ENCODE measurements at places on chromosomes 2 and 18. TPM values are rescaled to one million over a fixed set of nuclear protein-coding genes. Genes with fewer than 3 reads are reported as not detected.

DNA sequence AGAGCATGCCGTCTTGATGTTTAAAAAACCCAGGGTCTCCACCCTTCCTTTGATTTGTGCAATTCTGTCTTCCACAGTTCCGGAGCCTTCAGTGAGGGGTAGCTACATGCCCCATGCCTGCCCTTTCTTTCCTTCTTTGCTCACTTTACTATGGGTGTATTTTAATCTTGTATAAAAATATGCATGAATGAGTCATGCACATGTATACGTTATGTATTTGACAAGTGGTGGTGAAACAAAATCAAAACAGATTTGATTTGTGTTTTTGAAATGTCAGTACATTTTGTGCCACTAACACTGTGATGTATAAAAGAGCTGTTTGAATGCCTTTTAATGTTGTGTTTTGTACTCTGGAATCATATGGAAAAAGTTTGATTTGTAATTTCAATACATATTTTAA lies 126.5 kb downstream of the RNF144A start:
- DNase-seq = no peak

- no peak for DNase-seq
These were observed 202.3 kb downstream of the MYCN start for GRCh38 chr2:16142383-16143361.

- no peak for DNase-seq
These were observed 691.9 kb upstream of the TMEFF2 start for GRCh38 chr2:192886636-192887035.

GRCh38 chr18:25786758-25787157 lies 303.7 kb downstream of the SS18 start:
- DNase-seq = no peak

DNA sequence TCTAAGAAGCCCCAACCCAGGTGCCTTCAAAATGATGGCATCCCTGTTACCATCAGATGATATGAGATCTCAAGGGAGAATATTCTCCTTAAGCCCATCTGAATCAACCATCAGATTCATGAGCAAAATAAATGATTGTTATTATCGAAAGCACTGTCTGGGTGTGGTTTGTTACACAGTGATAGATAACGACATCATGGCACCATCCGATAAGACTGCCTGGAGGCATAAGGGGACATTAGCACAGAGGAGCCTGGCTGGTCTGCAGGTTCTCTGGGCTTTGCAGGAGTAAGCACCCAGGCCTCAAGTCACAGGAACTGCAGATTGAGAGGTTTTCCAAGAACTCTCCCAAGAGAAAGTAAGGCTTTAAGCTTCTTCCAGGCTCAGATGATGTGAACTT lies 15.6 kb downstream of the BMP10 start:
- DNase-seq = no peak

DNA sequence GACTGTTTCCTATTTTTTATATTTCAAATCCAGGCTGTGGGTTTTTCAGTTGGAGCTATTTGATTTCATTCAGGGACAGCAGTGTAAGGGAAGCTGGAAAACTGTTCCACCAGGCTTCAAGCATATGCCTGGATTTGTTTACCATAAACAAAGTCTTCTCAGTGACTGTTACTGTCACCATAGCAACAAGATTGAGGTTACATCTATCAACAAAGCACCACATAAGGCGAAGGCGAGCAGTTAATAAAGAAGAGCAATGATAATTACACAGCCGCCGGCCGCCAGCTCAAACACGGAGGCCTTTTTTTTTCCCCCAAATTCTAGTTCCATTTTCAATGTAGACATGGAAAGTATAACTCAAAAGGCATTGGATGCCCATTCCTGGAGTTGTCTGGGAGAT lies 553.7 kb upstream of the SYT4 start:
- no peak for DNase-seq

- DNase-seq = no peak
These were observed 49.1 kb downstream of the KCNIP3 start for GRCh38 chr2:95346231-95346737.

- DNase-seq = no peak
These were observed 147.2 kb downstream of the ASB1 start for GRCh38 chr2:238573916-238574315.

DNA sequence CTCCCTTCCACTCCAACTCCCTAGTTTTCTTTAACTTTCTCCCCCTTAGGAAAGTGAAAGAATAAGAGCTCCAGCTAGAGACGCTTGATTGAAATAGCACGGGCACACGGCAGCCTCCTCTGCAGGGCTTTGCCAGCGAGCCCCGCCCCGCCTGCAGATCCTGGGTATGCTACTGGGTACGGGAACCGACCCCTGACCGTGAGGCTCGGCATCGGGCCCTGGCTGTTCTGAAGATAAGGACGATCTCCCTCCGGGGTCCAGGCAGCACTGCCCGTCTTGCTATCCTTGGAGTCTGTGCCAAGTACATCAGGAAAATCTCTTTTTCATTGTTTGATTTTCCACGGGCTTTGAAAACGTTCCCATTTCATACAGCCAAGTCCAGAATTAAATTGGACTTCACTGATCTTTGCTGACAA lies 284.5 kb downstream of the MTX2 start:
- DNase-seq = peak; percentile 59

GRCh38 chr18:61352611-61353010 lies 19.4 kb downstream of the CDH20 start:
- no peak for DNase-seq

DNA sequence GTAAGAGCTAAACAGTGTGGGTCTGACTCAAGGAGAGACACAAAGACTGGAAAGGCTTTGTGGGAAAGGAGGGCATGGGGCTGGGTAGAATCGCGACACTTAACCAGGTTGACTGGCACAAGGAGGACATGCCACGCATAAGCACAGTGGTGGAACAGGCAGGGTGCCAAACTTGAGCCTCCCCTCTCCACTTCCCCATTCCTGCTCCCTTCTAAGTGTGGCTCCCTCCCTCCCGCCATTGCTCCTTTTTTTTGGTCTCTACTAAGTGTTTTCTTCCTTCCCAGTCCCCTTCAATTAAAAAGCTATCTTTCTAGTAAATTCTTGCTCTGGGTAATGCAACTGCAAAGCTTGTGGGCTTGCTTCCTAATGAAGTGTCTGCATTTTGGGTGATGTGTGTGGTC lies 40.3 kb upstream of the ZFP36L2 start:
- no peak for DNase-seq

- no peak for DNase-seq
These were observed 345.1 kb downstream of the DYSF start for GRCh38 chr2:71798266-71799012.

- DNase-seq = no peak
These were observed 20.1 kb upstream of the WIPF1 start for GRCh38 chr2:174617718-174618117.

GRCh38 chr2:43934567-43934966 lies 61.2 kb downstream of the LRPPRC start:
- no peak for DNase-seq

- DNase-seq = no peak
These were observed 118.3 kb downstream of the FMNL2 start for GRCh38 chr2:152453129-152453911.

DNA sequence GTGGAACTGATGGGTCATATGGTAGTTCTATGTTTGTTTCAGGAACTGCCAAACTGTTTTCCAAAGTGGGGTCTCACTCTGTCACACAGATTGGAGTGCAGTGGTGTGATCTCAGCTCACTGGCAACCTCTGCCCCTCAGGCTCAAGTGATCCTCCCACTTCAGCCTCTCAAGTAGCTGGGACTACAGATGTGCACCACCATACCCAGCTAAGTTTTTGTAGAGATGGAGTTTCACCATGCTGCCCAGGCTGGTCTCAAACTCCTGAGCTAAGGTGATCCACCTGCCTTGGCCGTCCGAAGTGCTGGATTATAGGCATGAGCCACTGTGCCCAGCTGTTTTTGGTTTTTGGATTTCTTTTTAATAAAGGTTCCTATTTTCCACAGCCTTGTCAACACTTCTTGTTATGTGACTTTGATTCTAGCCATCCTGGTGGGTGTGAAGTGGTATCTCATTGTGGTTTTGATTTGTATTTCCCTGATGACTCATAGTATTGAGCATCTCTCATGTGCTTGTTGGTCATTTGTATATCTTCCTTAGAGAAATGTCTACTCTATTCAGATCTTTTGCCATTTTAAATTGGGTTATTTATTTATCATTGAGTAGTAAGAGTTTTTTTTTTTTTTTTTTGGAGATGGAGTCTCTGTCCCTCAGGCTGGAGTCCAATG lies 22.8 kb downstream of the NPC1 start:
- DNase-seq = no peak

- DNase-seq = no peak
These were observed 28.4 kb downstream of the IMPA2 start for GRCh38 chr18:12009581-12010140.

GRCh38 chr2:190213441-190214335 lies 105.9 kb downstream of the HIBCH start:
- no peak for DNase-seq

The AFF3 gene
- polyA plus RNA-seq = 22.1 TPM

The PDCL3 gene
- polyA plus RNA-seq = 34.9 TPM

The KCTD1 gene
- polyA plus RNA-seq = 71.3 TPM

The NCKAP5 gene
- polyA plus RNA-seq = 9.2 TPM

The ASB18 gene
- polyA plus RNA-seq = 0.04 TPM

The COL3A1 gene
- polyA plus RNA-seq = 850 TPM

The POTEI gene
- polyA plus RNA-seq = 0.19 TPM

The LHCGR gene
- polyA plus RNA-seq = 0.19 TPM

All from renal cortex interstitium (tissue), 15 donors.